ENCODE measurements at places on chromosomes 2 and 18. TPM values are rescaled to one million over a fixed set of nuclear protein-coding genes. Genes with fewer than 3 reads are reported as not detected.

Gene STK11IP
- total RNA-seq, result 13.6 TPM

GRCh38 chr2:209582281-209582680 lies 158.4 kb downstream of the MAP2 start:
- no peak for DNase-seq

- DNase-seq, result no peak
Measured at GRCh38 chr2:127256381-127256780, 36.3 kb upstream of the CYP27C1 start.

DNA sequence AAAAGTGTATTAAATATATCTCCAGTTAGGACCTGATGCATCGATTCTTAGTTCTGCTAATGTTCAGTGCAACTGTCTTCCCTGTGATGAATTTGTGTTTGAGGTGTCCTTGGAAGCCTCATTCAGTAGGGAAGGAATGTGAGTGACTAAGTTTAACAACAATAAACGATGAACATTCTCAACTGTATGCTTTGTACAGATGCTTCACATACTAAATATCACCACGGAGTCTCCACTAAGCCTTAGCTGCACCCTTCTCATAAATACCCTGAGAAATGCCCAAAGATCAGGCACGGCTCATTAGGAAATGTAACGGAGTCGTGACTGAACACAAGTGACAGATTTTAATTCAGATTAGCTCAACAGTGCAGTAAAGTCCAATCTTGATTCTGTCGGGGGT lies 24.4 kb upstream of the AGFG1 start:
- no peak for DNase-seq

GRCh38 chr2:7427293-7428060 lies 510.3 kb downstream of the RNF144A start:
- peak; percentile 86 for DNase-seq

GRCh38 chr18:11887328-11888128 lies 20.6 kb downstream of the MPPE1 start:
- no peak for DNase-seq

DNA sequence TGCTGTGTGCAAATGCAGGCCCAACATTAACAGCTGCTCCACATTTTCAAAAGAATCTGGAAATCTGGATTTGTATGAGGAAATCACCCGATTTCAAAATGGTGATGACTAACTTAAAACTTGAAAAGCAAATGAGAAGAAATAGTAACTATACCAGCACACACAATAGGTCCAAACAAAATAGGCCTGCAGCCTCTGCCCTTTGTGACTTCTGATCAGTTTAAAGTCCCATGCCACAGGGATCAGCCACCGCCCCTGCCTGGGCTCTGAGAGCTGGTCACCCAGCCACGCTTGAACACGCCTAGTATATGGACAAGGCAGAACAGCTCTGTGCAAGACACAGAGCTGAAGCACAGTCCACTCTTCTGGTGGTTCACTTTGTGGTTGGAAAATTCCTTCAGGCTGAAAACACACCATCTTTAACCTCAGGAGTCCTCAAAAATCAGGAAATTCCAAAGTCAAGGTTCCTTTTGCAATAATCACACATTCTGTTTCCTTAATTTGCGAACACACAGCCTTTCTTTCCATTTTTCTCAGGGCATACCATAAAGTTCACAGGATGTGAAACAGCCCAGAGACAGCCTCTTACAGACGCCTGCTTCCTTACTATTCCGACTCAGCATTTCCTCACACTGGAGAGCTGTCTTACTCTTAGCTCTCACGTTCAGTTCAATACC lies 150.1 kb upstream of the RIOK3 start:
- no peak for DNase-seq

DNA sequence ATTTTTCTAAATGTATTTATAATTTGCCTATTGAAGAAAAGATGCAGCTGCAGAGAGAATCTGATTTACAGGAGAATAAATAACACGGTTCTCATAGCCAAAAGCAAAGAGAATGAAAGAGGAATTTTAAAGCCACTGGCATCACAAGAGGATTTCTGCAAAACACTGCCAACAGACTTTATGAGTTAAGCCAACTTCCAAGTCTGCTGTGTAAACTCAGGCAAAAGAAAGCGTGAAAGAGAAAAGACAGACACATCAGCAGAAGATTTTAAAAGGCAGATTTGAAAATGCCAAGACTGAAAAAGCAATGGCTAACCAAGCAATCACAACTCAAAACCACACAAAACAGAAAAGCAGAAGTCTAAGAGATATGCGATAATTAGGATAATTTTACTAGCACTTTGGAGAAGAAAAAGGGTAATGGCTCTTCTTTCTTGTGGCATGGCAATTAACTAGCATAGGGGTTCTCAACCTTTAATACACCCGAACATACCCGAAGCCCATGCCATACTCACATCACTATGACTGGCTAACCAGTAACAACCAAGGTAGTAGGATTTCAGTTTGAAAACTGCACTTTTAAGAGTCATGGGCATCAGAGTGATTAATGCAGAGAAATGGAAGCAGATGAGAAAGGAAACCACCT lies 4.9 kb downstream of the DARS1 start:
- DNase-seq, result no peak

Gene ROCK1
- total RNA-seq, result 61.2 TPM

DNA sequence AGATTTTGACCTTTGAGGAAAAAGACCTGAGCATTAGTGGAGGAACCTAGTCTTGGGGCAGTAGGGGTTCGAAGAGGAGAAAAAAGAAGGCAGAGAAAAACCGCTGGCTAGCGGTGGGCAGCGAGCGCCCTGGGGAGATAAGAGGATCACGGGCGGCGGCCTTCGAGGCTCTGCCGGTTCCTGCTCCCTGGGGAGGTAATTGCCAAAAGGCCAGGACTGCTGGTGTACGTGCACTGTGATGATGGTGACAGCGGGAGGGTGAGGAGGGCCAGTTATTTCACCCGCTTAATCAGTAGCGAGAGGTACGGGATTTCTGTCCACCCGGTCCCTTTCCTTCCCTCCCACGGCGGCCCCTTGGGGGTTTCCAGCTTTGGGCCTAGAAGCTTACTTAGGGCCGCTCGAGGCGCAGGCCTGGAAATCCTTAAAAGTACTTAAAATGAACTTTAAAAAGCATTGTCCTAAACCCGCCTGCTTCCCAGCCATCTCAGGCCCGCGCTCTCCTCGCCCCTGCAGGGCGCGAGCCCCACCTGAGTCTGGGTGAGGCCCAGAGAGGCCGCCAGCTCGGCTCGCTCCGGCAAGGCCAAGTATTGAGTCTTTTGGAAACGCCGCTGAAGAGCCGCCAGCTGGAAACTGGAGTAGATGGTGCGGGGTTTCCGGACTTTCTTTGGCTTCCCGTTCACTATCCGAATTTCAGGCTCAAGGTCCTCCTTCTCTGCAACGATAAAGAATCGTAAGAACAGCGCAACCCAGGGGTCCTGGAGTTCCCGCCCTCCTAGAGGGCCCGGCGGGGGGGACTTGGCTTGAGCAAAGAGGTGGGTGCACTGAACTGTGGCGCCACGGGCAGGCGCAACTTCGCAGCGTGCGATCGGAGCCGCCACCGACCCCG lies 1.5 kb downstream of the DLX2 start:
- peak; percentile 42 for DNase-seq

- DNase-seq, result peak; percentile 74
Measured at GRCh38 chr18:26383454-26384270, 157.4 kb downstream of the TAF4B start.

- DNase-seq, result peak; percentile 20
Measured at GRCh38 chr18:42588786-42589185, 526.7 kb downstream of the RIT2 start.

DNA sequence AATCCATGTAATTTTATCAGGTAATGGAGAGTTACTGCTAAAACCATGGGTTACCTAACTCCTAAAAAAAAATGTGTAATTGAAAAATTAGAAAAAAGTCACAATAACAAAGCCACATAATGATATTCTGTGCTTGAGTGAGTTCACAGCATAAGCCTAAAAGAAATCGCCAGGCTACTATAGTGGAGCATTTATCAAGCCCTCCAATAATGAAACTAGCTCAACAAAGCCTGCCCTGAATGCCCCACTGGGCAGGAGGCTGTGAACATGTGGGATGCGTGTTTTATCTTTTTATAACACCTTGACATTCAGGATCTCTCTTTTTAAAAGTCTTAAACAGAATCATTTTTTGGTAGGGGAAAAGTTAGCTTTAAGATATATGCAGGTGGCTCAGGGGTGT lies 86.3 kb downstream of the KCTD18 start:
- DNase-seq, result no peak

Gene SCYGR3
- not detected for total RNA-seq

DNA sequence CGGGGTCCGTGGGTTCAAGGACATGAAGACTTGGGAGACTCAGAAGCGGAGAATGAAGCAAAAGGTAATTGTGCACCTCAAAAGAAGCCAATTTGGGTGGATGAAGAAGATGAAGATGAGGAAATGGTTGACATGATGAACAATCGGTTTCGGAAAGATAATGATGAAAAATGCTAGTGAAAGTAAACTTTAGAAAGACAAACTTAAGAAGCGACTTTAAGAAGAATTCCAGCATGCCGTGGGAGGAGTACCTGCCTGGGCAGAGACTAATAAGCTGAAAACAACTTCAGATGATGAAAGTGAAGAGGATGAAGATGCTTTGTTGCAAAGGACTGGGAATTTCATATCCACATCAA lies 43.5 kb downstream of the PSTPIP2 start:
- no peak for DNase-seq

DNA sequence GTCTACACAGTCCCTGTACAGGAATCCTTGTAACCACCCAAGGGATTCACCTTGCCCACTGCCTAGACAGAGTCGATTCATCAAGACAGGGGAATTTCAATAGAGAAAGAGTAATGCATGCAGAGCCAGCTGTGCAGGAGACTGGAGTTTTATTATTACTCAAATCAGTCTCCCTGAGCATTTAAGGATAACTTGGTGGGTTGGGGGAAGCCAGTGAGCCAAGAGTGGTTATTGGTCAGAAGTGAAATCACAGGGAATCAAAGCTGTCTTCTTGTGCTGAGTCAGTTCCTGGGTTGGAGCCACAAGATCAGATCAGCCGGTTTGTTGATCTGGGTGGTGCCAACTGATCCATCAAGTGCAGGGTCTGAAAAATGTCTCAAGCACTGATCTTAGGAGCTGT lies 17.8 kb upstream of the FAM98A start:
- DNase-seq, result no peak

DNA sequence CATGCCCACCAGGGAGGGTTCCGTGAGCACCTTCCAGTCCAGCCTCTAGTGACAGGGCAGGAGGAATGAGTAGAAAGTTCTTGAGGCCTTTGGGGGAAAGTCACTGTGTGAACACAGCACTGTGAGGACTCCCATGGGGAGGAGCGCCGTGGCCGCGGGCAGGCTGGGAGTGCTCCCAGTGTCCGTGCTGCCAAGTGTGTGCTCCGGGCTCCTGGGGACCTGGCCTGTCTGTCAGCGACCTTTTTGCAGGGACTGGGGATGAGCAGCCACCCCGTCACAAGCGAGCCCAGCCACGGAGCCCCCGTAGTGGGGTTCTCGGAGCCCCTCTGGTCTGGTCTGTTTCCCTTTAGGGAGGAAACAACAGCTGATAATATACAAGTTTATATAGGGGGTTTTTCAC lies 36.8 kb downstream of the PDIA6 start:
- no peak for DNase-seq

Gene PLEKHH2
- 26.0 TPM for total RNA-seq

Gene BUB1
- total RNA-seq, result 18.2 TPM

Gene CYTIP
- total RNA-seq, result 1.7 TPM

DNA sequence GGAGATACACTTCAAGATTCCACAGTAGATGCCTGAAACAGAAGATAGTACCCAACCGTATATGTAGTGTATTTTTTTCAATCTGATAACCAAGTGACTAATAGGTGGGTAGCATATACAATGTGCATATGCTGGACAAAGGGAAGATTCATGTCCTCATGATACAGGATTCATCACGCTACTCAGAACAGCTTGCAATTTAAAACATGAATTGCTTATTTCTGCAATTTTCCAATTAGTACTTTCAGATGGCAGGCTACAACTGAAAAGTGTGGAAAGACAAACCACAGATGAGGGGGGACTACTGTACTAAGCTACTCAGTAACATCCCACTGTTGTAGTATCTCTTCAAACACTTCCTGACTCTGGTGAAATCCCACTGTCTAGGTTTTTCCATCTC lies 3.7 kb downstream of the IER3IP1 start:
- no peak for DNase-seq

DNA sequence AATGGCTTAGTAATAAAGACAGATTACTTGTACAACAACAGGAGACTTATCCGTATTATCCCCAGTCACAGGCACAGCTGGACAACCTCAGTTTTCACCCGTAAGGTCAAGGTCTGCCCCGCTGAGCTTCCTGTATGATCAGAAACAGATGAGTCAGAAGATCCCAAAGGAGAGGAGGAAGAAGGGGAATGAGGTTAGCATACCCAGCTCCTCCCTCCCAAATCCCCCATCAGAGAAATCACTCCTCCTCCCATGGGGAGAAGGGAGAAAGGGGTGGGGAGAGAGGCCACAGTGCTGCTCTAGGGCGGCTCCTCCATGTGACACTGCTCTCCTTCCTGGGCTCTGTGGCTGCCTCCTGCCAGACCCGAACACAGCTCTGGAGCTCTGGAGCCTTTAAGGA lies 53.8 kb upstream of the SPTBN1 start:
- DNase-seq, result no peak

Gene FAM210A
- total RNA-seq, result 59.6 TPM

DNA sequence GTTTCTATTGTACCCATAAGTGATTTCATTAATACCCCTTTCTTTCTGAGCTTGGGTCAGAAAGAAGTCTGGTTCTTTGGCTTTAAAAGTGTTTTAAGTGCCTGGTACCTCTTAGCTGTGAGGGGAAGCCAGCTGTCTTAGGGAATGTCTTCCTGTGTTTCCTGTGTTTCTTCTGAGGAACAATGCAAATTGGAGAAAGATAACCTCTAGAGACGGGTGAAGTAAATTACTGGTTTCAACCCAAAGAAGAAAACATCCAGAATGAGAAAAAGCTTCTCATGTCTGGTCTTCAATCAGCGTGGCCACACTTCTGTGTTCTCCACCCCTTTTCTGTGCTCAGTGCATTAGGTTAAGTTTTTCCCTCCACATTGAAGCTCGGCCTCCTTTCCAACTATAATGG lies 10.2 kb upstream of the CHN1 start:
- no peak for DNase-seq

Gene FIGN
- 1.9 TPM for total RNA-seq

GRCh38 chr2:88060907-88061275 lies 5.3 kb upstream of the KRCC1 start:
- DNase-seq, result no peak

Gene COLEC11
- 0.92 TPM for total RNA-seq

GRCh38 chr18:27582760-27583412 lies 397.8 kb upstream of the CHST9 start:
- no peak for DNase-seq

- no peak for DNase-seq
Measured at GRCh38 chr2:230691005-230691647, 21.5 kb upstream of the CAB39 start.

GRCh38 chr18:79367480-79367879 lies 28.2 kb upstream of the NFATC1 start:
- DNase-seq, result no peak

- DNase-seq, result no peak
Measured at GRCh38 chr2:44937688-44938240, 3.7 kb upstream of the SIX3 start.

DNA sequence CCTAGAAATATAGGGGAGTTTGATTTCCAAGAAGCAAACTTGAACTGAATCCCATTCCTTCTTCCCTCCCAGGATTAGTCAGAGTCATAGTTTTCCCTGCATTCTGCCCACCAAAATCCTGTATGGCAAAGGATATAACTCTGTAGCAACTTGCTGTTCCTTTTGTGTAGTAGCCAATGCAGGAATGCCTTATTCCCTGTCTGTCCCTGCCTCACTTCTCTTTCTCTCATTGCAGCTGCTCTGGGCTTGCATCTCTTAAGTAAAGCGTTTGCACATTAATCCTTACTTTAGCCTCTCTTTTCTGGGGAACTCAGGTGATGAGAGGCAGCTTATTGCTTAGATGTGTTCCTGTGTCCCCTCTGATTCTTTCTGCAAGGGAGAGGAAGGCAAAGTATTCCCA lies 333.1 kb upstream of the VWC2L start:
- DNase-seq, result no peak
